ENCODE measurements at places on chromosomes 5 and 9.

GRCh38 chr9:33381231-33381791 is 21.1 kb downstream of the AQP7 start:
- no peak for DNase-seq

DNA sequence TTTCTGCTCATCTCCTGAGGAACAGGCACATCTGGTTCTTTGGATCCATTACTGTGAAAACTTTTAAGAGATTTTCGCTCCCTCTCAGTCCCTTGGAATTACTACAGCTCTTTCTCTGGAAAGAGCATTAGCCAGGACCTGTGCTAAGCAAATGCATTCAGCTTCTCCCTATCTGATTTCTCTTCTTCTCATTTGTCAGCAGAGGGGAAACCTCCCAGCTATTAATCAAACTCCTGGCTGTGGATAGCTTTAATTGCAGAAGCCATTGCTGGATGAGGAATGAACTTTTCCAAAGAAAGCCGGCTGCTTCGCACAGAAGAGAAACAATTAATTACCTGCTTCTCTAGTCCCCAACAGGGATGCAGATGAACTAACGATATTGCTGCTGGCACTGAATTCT is 37.9 kb downstream of the TLR4 start:
- DNase-seq: no peak

DNA sequence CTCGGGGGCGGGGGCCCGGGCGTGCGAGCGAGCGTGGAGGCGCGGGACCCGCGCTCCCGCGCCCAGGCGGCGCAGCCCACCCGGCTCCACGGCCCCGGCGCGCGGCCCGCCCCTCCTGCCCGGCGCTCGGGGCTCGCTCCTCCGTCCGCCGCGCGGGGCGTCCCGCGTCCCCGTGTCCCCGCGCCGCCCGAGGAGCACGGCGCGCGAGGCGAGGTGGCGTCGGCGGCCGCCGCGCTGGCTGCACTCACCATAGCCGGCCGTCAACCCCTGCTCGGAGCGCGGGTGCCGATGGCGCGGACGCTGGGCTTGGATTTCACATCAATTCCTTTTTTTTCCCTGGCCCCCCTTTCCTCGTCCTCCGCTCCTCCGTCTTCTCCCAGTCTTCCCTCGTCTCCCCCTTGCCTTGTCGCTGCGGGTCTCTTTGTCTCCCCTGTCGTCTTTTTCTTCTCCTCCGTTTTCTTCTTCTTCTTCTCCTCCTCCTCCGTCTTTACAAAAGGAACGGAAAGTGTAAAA is 494 bp downstream of the PTCH1 start:
- no peak for DNase-seq

GRCh38 chr5:176540476-176540899 is 3.3 kb upstream of the RNF44 start:
- DNase-seq: no peak

Data from nucleus accumbens (tissue), 56 donors.